MCF 10A (cell line): ENCODE measurements at places on chromosomes 3 and 15. TPM values are rescaled to one million over a fixed set of nuclear protein-coding genes. Genes with fewer than 3 reads are reported as not detected.

- no peaks in the 10 kb centered on the region for H3K36me3 ChIP-seq
- no peak overlapping the region for H3K27ac ChIP-seq
- no peaks in the 10 kb centered on the region for H3K4me1 ChIP-seq
- H3K27me3 ChIP-seq, result no peaks in the 10 kb centered on the region
- DNase-seq, result no peak
- H3K4me3 ChIP-seq, result no peak overlapping the region
Observed at GRCh38 chr15:39219608-39220007, 361.3 kb upstream of the THBS1 start.

DNA sequence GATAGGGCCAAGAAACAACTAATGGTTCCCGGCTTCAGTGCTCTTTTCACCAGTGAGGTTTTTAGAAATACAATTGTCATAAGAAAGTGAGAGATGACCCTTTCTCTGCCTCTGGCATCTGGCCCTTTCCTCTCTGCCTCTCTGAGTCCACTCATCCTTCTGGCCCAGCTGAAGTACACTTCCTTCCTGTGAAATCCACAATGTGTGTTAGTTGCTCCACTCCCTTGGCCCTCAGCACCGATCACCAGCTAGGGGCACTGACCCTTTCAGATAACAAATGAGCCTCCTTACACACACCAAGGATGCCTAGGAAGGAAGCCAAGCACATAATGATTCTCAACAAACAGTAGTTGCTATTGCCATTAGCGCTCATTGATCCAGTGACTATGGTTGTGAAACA is 2.9 kb upstream of the CAV3 start:
- H3K4me1 ChIP-seq, result no peaks in the 10 kb centered on the region
- no peaks in the 10 kb centered on the region for H3K36me3 ChIP-seq
- no peak for DNase-seq
- H3K27me3 ChIP-seq, result no peaks in the 10 kb centered on the region
- no peak overlapping the region for H3K4me3 ChIP-seq

GRCh38 chr15:55914446-55914845 is 79.0 kb downstream of the NEDD4 start:
- peak overlapping the region; percentile 87 for H3K4me3 ChIP-seq
- H3K4me1 ChIP-seq, result peaks cover 42% of the 10 kb centered on the region
- H3K36me3 ChIP-seq, result peaks cover 18% of the 10 kb centered on the region

GRCh38 chr3:16447135-16447534 is 66.4 kb downstream of the RFTN1 start:
- H3K4me3 ChIP-seq, result no peak overlapping the region
- no peaks in the 10 kb centered on the region for H3K27me3 ChIP-seq
- no peaks in the 10 kb centered on the region for H3K36me3 ChIP-seq
- no peak overlapping the region for H3K27ac ChIP-seq
- H3K4me1 ChIP-seq, result peaks cover 6% of the 10 kb centered on the region
- no peak for DNase-seq

- no peak overlapping the region for H3K4me3 ChIP-seq
- no peak overlapping the region for H3K27ac ChIP-seq
- peaks cover 29% of the 10 kb centered on the region for H3K4me1 ChIP-seq
- no peaks in the 10 kb centered on the region for H3K27me3 ChIP-seq
- DNase-seq, result no peak
Observed at GRCh38 chr3:59430341-59430740, 380.5 kb upstream of the CFAP20DC start.

CDHR4 gene
- total RNA-seq, result 0.44 and 1.1 TPM in 2 replicates
